Type B pancreatic cell (in vitro differentiated cells): ENCODE measurements at places on chromosomes 1 and 21. TPM values are rescaled to one million over a fixed set of nuclear protein-coding genes. Genes with fewer than 3 reads are reported as not detected.

The CRNN gene
- total RNA-seq, result not detected in 2 replicates

The GCSAML gene
- total RNA-seq, result not detected in 2 replicates

The TSTD1 gene
- total RNA-seq, result 40.8 and 98.0 TPM in 2 replicates

The PTPRU gene
- 66.6 and 129 TPM in 2 replicates for total RNA-seq

The ZNF683 gene
- not detected in 2 replicates for total RNA-seq

The PTPN7 gene
- total RNA-seq, result 0.29 TPM in 1 of 2 replicates, not detected in the other

The SPOCD1 gene
- total RNA-seq, result 0.52 and 1.1 TPM in 2 replicates

The PRDM16 gene
- total RNA-seq, result 10.3 and 23.6 TPM in 2 replicates

The OR2T6 gene
- not detected in 2 replicates for total RNA-seq

The PDIK1L gene
- 14.7 and 18.4 TPM in 2 replicates for total RNA-seq

The AMPD1 gene
- total RNA-seq, result not detected in 2 replicates

The OXCT2 gene
- total RNA-seq, result 0.21 and 0.65 TPM in 2 replicates

- H3K4me3 ChIP-seq, result no peak overlapping the region
- peaks cover 4% of the 10 kb centered on the region for H3K4me1 ChIP-seq
- H3K27me3 ChIP-seq, result no peaks in the 10 kb centered on the region
- no peak overlapping the region for H3K27ac ChIP-seq
- no peaks in the 10 kb centered on the region for H3K36me3 ChIP-seq
- DNase-seq, result no peak
Measured at GRCh38 chr1:155645034-155645598, 35.1 kb downstream of the MSTO1 start.

DNA sequence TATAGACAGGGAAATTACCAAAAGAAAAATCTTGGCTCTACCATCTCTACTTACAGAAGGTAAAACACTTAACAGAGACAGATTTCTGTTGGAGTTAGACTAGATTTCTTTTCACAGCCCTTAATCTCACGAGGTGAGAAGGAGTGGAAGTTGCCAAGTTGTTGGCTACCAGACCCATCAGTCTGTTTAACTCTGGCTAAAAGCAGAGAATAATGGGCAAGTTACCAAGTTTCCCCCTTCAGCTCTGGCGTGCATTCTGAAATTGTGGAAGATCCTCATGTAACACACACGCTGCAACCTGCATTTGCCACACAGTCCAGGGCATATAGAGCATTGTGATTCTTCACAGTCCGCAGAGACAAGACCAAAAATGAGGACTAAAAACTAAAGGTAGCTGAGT lies 49.3 kb downstream of the STX6 start:
- peaks cover 35% of the 10 kb centered on the region for H3K4me1 ChIP-seq
- no peak overlapping the region for H3K27ac ChIP-seq
- H3K4me3 ChIP-seq, result no peak overlapping the region
- H3K27me3 ChIP-seq, result no peaks in the 10 kb centered on the region
- peaks cover 58% of the 10 kb centered on the region for H3K36me3 ChIP-seq
- peak; percentile 8 for DNase-seq

GRCh38 chr21:44729336-44730027 lies 18.1 kb upstream of the TSPEAR start:
- no peaks in the 10 kb centered on the region for H3K36me3 ChIP-seq
- H3K27ac ChIP-seq, result no peak overlapping the region
- no peaks in the 10 kb centered on the region for H3K4me1 ChIP-seq
- peaks cover 30% of the 10 kb centered on the region for H3K27me3 ChIP-seq

GRCh38 chr1:16630661-16631247 lies 17.4 kb upstream of the NBPF1 start:
- peak overlapping the region; percentile 16 for H3K27ac ChIP-seq
- no peaks in the 10 kb centered on the region for H3K27me3 ChIP-seq
- peaks cover 31% of the 10 kb centered on the region for H3K36me3 ChIP-seq
- no peak overlapping the region for H3K4me3 ChIP-seq

GRCh38 chr21:20353351-20353750 lies 644.9 kb upstream of the NCAM2 start:
- no peaks in the 10 kb centered on the region for H3K36me3 ChIP-seq
- no peaks in the 10 kb centered on the region for H3K27me3 ChIP-seq
- no peak for DNase-seq
- no peaks in the 10 kb centered on the region for H3K4me1 ChIP-seq
- H3K4me3 ChIP-seq, result no peak overlapping the region

GRCh38 chr1:77412069-77412819 lies 130.4 kb downstream of the AK5 start:
- DNase-seq, result no peak
- peaks cover 18% of the 10 kb centered on the region for H3K4me1 ChIP-seq
- no peaks in the 10 kb centered on the region for H3K27me3 ChIP-seq
- no peaks in the 10 kb centered on the region for H3K36me3 ChIP-seq

DNA sequence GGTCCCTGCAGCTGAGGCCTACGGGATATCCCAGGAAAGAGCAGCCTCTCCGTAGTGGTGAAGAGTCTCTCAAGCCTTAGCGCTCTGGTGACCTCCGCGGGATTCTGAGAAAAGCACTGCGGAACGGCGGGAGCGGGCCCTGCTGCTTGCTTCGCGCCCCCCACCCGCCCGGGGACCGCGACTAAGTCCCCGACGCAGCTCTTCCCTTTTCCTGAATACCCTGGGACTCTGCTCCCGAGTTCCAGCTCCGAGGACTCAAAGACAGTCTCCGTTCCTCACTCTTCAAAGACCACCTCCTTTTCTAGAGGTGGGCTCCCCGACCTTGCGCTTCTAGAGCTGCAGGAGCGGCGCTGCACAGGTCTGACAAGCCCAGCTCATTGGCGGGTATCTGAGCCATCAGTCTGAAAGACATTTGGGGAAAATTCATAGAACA lies 3.6 kb upstream of the PRRX1 start:
- peaks cover 21% of the 10 kb centered on the region for H3K4me1 ChIP-seq
- H3K36me3 ChIP-seq, result peaks cover 2% of the 10 kb centered on the region
- no peak overlapping the region for H3K27ac ChIP-seq
- H3K27me3 ChIP-seq, result peaks cover 98% of the 10 kb centered on the region

GRCh38 chr1:155976913-155977689 lies 1.2 kb downstream of the ARHGEF2 start:
- no peaks in the 10 kb centered on the region for H3K36me3 ChIP-seq
- H3K4me1 ChIP-seq, result peaks cover 64% of the 10 kb centered on the region
- H3K27ac ChIP-seq, result peak overlapping the region; percentile 90
- no peak for DNase-seq

- H3K36me3 ChIP-seq, result no peaks in the 10 kb centered on the region
- no peak overlapping the region for H3K4me3 ChIP-seq
- H3K27ac ChIP-seq, result no peak overlapping the region
- no peaks in the 10 kb centered on the region for H3K4me1 ChIP-seq
Measured at GRCh38 chr1:194584052-194584451, 1397.6 kb upstream of the B3GALT2 start.

- H3K36me3 ChIP-seq, result no peaks in the 10 kb centered on the region
- H3K4me3 ChIP-seq, result no peak overlapping the region
- no peak overlapping the region for H3K27ac ChIP-seq
- H3K27me3 ChIP-seq, result no peaks in the 10 kb centered on the region
- peaks cover 6% of the 10 kb centered on the region for H3K4me1 ChIP-seq
Measured at GRCh38 chr1:84376000-84376910, 22.0 kb upstream of the DNASE2B start.

- peaks cover 9% of the 10 kb centered on the region for H3K36me3 ChIP-seq
- H3K4me1 ChIP-seq, result peaks cover 7% of the 10 kb centered on the region
- no peak for DNase-seq
- no peak overlapping the region for H3K27ac ChIP-seq
- no peak overlapping the region for H3K4me3 ChIP-seq
Measured at GRCh38 chr1:52237430-52237829, 95.5 kb downstream of the ZFYVE9 start.

- no peak overlapping the region for H3K27ac ChIP-seq
- DNase-seq, result no peak
- no peaks in the 10 kb centered on the region for H3K27me3 ChIP-seq
- H3K36me3 ChIP-seq, result no peaks in the 10 kb centered on the region
- no peak overlapping the region for H3K4me3 ChIP-seq
Measured at GRCh38 chr1:20663969-20664715, 3.0 kb upstream of the DDOST start.

DNA sequence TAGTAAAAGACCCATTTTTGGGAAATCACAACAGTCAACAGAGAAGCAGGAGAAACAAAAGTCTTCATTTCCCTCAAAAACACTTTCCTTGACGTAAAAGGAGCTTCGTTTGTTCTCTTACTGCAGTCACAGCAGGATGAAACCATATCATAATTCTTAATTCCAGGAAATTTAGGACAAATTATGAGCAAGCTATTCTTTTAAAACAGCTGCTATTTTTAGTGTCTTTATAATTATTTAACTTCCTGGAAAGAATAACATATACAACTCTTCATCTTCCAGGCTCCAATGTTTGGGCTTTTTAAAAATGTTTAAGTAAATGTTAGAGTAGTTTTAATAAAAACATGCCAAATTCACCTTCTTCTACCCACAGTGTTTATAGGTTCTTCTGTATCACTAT lies 563.5 kb downstream of the LTN1 start:
- H3K4me3 ChIP-seq, result no peak overlapping the region
- H3K27ac ChIP-seq, result no peak overlapping the region
- no peaks in the 10 kb centered on the region for H3K27me3 ChIP-seq
- H3K4me1 ChIP-seq, result no peaks in the 10 kb centered on the region
- DNase-seq, result no peak

DNA sequence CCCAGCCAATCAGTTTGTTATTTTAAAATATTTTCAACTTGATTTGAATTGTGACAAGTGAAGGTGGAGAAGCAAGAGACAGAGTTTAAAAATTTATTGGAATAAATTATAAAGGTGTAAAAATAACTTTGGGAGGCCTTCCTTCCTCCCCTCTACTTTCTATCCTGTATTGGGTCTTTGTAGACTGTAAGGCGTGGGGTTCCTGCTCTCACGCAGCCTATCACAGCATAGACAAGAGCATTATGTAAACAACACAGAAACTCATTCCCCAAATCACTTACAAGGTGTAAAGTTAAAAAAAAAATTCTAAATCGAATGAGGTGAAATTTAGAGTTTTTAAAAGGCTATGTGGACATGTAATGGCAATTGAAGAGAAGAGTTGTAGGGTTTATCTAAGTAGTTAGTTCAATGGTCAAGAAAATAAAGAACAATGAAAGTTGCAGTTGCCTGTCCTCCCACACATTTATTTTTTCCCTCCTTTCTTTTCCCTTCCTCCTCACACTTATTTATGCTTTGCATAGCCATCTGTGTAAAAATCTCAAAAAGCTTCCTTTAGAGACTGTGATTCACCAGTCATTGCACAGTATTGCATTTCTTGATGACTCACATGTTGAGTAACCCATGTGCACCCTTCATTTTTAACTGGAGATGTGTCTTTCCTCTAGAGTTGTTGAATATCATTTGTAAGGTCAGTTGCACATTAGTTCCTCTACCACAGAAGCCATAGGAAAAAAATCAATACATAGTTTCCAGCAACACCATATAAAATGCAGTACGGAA lies 242.2 kb downstream of the PTPRC start:
- H3K27ac ChIP-seq, result peak overlapping the region; percentile 26
- no peaks in the 10 kb centered on the region for H3K27me3 ChIP-seq
- H3K36me3 ChIP-seq, result peaks cover 28% of the 10 kb centered on the region
- DNase-seq, result no peak
- H3K4me1 ChIP-seq, result peaks cover 9% of the 10 kb centered on the region

- no peaks in the 10 kb centered on the region for H3K27me3 ChIP-seq
- H3K4me3 ChIP-seq, result peak overlapping the region; percentile 18
- H3K27ac ChIP-seq, result peak overlapping the region; percentile 77
- peaks cover 67% of the 10 kb centered on the region for H3K4me1 ChIP-seq
- no peak for DNase-seq
Measured at GRCh38 chr1:159914252-159915018, 10.9 kb downstream of the TAGLN2 start.

DNA sequence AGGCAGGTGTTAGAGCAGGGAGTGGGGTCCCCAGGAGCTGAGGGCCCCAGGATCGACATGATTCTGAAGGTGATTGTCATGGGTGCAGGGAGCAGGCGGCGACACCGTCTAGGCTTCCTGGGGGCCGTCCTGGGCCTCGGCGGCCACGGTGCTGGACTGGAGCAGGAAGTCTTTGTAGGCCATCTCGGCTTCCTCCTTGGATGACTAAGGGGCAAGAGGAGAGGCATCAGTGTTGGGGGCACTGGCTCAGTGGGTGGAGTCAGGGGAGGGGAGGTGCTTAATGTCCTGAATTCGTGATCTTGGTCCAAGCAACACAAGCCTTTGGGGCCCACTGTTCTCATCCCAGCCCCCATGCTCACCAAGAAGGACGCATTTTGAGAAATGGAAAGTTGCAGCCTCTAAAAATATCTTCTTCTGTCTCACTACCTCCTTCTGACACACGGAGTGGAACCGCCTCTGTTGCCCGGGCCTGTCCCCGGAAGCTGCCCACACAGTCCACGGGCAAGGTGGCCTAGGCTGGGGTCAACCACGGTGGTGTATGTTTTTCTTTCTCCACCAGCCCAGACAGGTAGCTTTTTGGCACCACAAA lies 8.6 kb upstream of the FCMR start:
- DNase-seq, result no peak
- no peak overlapping the region for H3K4me3 ChIP-seq
- H3K4me1 ChIP-seq, result no peaks in the 10 kb centered on the region
- no peak overlapping the region for H3K27ac ChIP-seq
- H3K36me3 ChIP-seq, result no peaks in the 10 kb centered on the region

DNA sequence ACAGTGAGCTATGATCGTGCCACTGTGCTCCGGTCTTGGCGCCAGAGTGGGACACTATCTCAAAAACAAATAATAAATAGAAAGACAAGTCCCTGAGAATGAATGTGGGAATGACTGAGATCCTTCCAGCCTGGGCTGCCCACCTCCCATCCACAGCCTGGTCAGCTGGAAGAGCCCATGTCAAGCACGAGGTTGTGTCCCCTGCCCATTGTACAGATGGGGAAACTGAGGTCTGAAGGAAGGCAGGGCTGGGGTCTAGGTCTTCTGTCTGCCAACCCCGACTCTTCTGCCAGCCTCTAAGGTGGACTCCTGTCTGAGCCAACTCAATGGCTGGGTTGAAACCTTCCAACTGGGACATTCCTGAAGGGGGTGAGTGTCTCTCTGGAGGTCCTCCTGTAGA lies 79.5 kb downstream of the RAP1GAP start:
- DNase-seq, result no peak
- H3K4me1 ChIP-seq, result peaks cover 23% of the 10 kb centered on the region
- H3K27me3 ChIP-seq, result peaks cover 21% of the 10 kb centered on the region
- H3K27ac ChIP-seq, result no peak overlapping the region
- no peaks in the 10 kb centered on the region for H3K36me3 ChIP-seq

GRCh38 chr21:45874716-45875415 lies 106.7 kb upstream of the COL6A1 start:
- H3K27ac ChIP-seq, result no peak overlapping the region
- H3K4me1 ChIP-seq, result peaks cover 20% of the 10 kb centered on the region
- H3K27me3 ChIP-seq, result peaks cover 18% of the 10 kb centered on the region
- no peak overlapping the region for H3K4me3 ChIP-seq
- H3K36me3 ChIP-seq, result no peaks in the 10 kb centered on the region
